ENCODE measurements at places on chromosomes 5 and 9.

GRCh38 chr9:13705373-13705772 lies 425.9 kb upstream of the MPDZ start:
- DNase-seq, result no peak

GRCh38 chr9:81430727-81431126 lies 258.6 kb downstream of the TLE1 start:
- no peak for DNase-seq

DNA sequence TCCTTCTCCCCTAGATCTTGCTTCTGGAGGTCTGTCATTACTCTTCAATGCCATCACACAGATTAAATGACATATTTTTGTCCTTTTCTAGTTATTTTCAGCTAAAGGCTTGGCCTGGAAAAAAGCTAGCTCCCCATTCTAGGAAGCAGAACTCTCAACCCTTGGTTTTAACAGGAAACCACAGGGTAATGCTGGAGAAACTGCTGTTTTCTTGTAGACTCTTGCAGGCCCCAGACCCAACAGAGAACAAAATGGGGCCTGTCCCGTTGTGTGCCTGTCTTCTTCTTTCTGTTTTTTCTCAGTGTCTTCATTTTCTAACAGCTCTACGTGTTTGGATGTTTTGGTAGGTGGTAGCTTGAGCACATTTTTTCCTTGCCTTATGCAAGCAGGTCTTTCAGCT lies 21.5 kb downstream of the DCANP1 start:
- no peak for DNase-seq

DNA sequence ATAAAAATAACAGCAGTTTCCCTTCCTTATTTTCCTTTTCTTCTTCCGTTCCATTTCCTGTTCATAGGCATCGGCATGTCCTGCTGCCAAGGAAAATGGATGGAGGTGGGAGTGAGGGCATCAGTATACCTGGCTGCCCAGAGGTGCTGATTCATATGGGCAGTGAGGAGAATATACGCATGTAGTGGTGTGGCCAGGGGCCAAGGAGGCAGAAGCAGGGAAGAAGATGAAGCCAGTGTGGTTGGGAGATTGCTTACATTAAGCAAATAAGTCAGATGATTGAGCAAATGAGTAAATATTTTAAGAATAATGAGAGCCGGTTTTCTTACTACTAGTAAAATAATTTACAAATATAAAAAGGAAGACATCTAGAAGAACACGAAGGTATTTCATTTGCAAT lies 344.9 kb upstream of the PAPPA start:
- no peak for DNase-seq

- DNase-seq, result no peak
Measured at GRCh38 chr9:9173264-9173663, 1373.7 kb upstream of the DMAC1 start.

DNA sequence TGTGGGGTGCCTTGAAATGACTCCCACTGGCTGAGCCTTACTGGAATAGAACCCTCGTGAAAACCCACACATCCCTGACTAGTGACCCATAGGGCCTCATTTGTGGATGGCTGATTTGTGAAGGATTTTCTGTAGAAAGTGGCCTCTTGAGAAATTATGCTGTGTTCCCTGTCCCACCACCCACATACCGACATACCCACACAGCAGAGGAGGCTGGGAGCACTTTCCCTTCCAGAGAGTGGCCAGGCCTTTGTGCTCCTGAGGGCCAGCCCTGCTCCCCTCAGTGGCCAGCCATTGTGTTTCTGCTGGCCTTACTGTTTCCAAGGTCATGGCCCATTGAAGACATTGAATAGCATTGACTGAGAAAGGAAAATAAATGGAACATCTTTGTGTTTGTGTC lies 29.6 kb downstream of the IL9 start:
- DNase-seq, result no peak

DNA sequence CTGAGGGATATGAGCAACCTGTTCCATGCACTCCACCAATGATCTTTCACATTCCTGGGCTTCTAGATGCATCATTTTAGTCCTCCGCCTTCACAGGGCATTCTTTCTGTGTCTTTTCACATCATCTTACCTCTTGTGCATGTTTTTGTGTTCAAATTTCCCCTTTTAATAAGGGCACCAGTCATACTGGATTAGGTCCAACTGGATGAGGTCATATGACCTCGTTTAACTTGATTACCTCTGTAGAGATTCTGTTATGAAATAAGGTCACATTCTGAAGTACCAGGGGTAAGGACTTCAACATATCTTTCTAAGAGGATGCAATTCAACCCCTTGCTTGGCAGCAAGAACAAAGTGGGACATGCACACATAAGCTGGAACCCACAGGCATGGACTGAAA lies 335.3 kb upstream of the TLE4 start:
- DNase-seq, result no peak

DNA sequence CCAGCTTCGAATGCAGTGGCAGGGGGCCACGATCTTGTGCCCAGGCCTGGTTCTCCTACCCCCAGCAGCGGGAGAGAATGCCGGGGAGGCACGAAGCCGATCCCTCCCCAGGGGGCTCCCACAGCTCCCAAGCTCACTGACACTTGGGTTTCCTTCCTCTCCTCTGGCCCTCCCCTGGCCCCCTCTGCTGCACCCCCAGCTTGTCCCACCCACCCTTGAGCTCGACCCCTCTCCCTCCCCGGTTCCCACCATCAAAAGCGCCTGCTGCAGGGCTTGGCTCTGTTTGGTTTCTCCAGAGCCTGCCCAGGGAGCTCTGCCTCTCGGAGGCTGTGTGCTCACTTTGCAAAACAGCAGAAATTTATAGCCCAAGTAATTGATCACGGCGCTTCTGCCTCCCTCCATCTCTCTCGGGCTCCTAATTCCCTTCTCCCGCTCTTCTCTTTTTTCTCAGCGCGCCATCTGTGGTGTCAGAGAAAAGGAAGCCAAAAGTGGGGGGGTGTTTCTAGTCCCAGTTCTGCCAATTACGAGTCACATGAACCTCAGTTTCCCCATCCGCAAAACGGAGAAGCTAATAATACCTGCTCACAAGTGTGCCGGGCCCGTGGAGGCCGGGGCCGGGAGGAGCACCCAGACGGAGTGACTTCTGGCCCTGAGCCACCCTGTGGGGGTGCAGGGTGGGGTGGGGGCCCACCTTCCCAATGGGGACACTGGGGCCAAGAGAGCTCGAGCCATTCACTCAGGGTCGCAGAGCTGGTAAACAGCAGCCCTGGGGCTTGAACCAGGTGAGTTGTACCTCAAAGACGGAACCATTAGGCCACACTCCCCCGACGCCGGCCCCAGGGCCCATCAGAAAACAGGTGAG lies 141.2 kb upstream of the IER5L start:
- DNase-seq, result peak; percentile 39

All from endodermal cell (in vitro differentiated cells).